ENCODE measurements at places on chromosomes 4 and X.

DNA sequence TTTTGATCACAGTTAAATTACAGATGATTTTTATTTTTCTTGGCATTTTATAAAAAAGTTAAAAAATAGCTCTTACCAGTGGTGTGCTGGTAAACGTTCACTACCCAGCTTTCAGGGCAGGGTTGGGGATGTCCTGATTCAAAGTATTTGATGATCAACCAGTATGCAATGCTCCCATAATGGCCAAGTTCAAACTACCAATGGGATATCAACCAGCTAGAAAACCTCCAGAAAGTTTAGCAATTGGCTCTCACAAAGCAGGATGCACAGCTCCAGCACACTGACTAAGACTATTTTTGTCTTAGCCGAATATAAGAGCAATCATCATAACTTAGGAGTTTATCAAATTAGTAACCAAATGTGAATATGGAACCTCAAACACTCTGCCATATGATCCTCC, 108.0 kb upstream of the PDE5A start:
- no peak for DNase-seq

DNA sequence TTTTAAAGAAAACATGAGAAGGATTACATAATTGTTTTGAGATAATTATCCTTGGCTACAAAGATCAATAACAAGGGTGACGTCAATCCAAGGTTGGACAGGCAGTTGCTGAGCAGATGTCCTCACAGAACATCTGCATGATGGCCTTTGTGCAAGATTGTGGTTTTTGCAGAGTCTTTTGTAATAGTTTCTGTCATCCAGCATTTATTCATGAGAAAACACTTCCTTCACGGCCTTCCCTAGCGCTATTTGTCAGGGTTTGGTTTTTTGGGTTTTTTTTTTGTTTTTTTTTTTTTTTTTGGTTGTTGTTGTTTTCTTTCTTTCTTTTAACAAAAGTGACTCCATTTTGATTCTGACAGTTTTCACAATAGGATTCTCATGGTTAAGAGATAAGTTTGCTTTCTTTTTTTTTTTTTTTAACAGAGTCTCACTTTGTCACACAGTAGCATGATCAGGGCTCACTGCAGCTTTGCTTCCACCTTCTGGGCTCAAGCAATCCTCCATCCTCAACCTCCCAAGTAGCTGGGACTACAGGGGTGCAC, 31.5 kb upstream of the ELF2 start:
- no peak for DNase-seq

- DNase-seq: peak; percentile 35
Measured at GRCh38 chr4:38177035-38177546, 216.9 kb downstream of the PTTG2 start.

DNA sequence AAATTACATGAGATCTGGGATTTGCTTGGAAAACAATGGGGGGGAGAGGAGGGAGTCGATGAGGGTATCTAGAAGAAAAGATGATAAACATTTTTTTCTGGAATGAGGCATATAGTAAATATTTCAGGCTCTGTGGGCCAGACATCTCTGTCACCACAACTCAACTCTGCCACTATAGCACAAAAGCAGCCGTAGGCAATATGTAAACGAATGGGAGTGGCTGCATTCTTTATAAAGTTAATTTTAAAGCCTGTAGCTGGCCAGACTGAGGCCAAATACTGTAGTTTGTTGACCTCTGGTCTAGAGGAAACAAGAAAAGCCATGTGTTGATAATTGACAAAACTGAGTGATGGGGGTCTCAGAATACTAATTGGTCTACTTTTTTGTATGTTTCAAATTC, 14.1 kb upstream of the TCEANC start:
- no peak for DNase-seq

GRCh38 chrX:1851527-1851926, 236.7 kb downstream of the ASMT start:
- DNase-seq: no peak

- DNase-seq: no peak
Measured at GRCh38 chrX:76202471-76202870, 29.6 kb downstream of the PBDC1 start.

DNA sequence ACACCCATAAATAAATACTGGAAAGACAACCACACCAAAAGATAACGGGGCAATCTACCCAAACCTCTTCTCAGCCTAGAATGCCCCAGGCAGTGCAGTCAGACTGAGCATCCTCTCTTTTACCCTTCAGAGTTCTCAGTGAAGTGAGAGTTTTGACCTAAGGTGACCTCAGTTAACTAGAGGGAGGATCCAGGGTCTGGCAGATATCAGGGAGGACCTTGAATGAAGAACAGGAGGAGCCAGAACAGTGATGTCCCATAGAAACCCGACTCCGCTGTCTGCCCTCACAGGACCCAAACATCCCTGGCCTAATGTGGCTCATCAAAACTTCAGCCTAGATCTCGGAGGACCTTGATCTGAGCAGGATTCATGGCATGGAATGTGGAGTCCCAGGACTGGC, at the start of gene MAGEB3:
TSS of gene MAGEB3 (plus strand) at position 263 of the 400 bp plus-strand sequence. CDS start 5,268 bp downstream, outside the sequence.
- peak; percentile 28 for DNase-seq

GRCh38 chr4:55122235-55122634, 3.2 kb downstream of the KDR start:
- DNase-seq: no peak

DNA sequence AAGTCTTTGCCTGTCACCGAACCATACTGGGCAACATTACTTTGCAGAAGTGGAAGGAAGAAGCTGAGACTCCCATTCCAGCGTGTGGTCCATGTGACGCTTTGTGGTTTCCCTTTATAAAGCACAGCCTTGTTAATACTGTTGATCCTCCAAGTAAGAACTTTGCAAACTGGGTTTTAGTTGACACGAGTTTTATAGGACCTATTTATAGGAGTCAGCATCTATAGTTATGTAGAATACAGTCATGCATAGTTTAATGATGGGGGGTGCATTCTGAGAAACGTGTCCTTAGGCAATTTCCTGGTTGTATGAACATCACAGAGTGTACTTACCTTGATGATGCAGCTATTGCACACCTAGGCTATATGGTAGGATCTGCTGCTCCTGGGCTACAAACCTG, 1879.4 kb upstream of the TENM3 start:
- DNase-seq: no peak

DNA sequence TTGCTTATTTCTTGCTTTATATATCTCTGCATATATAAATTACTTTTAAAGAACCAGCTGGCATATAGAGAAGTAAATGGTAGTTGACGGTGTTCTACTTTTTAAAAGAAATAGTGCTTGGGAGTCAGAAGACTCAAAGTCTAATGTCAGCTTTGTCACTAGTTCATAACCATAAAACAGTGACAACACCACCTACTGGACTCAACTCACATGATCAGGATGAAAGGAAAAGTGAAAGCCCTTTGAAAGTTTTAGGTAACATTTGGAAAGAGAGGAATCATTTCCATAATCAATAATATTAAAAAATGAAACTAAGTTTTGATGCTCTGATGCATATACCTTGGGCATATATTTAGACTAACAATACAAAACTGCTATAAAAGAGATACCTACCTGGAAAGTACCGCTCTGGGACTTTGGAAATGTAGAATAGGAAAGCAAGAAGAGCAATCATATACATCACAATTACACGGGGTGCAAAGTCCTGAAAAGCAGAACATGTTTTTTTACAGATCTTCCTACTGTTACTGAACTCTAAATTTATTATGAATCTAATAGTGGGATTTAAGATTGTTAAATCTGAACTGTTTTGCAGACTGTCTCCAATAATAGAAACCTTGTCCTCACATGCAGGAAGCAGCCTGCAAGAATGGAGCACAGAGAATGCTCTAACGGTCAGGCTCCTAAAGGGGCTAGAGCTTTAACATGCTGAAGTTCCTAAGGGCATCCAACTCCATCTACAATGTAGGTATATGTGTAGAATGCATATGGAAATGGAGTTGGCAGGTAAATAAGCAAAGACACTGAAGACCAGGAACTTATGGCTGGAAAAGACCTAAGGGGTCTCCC, 15.6 kb downstream of the PAQR3 start:
- no peak for DNase-seq

GRCh38 chr4:114642173-114642780, 43.7 kb downstream of the UGT8 start:
- no peak for DNase-seq
